Cerebellar nuclear complex (tissue), 1 donor: ENCODE measurements at places on chromosomes 1 and 21.

- no peak for DNase-seq
These were observed 267.2 kb upstream of the PLXNA2 start for GRCh38 chr1:208511242-208511860.

GRCh38 chr1:25190260-25190659 is 42.0 kb downstream of the SYF2 start:
- DNase-seq, result no peak

GRCh38 chr1:182478238-182478637 is 28.3 kb downstream of the RGSL1 start:
- DNase-seq, result no peak

DNA sequence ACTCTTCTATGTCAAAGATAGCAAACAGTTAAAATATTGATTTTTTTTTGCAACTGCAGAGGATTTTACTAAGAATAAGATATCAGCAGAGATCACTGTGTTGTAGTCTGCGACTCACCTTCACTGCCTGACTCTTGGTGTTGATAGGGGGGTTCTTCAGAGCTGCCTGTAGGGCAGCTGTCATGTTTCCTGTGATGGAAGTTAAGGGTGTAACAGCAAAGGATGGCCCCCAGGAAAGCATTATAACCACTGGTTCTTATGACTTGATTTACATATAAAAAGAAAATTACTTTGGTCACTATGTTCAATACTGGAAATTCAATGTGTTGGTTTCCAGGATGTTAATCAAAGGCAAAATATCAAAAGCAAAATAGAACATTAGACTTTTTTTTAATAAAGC is 2.6 kb downstream of the ARPC5 start:
- DNase-seq, result no peak

DNA sequence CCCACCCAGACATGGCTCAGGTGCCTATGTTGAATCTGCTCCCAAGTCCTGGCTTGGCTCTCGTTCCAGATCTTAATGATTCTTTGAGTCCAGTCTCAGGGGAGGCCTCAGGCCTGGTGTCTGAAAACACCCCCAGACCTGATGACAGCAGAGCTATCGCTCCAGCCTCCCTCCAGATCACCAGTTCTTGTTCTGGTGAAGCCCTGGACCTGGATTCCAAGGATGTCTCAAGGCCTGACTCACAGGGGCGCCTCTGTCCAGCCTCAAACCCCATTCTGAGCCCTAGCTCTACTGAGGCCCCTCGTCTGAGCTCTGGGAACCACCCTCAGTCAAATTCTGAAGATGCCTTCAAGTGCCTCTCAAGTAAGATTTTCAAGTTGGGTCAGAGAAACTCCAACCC is 11.4 kb downstream of the MROH7 start:
- no peak for DNase-seq

DNA sequence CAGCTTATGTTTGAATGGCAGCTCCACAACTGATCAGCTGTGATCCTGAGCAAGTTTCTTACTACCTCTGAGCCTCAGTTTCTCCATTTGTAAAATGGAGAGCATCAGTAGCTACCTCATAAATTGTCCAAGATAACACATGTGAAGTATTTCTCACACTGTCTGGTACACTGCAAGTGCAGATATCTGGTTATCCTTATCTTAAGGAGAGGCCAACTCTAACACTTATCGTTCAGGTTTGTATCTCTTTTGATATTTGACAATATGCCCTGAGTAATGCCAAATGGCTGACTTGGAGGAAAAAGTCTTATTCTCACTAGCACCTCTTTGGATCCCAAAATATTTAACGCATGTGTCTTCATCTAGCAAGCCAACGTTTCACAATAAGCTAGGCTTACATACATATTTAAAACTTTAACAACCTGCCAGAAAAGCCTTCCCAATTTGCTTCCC is 2.7 kb downstream of the CSRP1 start:
- DNase-seq, result no peak

- DNase-seq, result no peak
These were observed 122.1 kb downstream of the NUF2 start for GRCh38 chr1:163443863-163444262.

DNA sequence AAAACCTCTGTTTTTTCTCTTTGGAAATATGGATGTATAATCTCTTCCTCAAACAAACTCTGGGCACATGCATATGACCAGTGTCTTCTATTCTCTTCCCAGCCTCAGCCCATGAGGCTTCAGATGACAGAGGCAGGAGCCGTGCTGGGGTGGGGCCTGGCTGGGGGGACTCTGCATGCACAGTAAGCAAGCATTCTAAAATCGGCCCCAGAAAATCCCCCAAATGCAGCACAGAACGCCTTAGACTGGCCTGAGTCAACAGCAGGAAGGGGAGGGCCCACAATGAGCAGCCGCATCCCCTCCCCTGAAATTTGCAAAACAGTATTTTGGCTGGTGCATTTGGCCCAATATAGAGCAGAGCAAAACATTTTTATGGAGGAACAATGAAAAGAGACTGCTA is 47.8 kb downstream of the ITPKB start:
- no peak for DNase-seq

- no peak for DNase-seq
These were observed 69.2 kb upstream of the GJA8 start for GRCh38 chr1:147833231-147833860.

- no peak for DNase-seq
These were observed 95.3 kb downstream of the CASZ1 start for GRCh38 chr1:10701145-10701544.

DNA sequence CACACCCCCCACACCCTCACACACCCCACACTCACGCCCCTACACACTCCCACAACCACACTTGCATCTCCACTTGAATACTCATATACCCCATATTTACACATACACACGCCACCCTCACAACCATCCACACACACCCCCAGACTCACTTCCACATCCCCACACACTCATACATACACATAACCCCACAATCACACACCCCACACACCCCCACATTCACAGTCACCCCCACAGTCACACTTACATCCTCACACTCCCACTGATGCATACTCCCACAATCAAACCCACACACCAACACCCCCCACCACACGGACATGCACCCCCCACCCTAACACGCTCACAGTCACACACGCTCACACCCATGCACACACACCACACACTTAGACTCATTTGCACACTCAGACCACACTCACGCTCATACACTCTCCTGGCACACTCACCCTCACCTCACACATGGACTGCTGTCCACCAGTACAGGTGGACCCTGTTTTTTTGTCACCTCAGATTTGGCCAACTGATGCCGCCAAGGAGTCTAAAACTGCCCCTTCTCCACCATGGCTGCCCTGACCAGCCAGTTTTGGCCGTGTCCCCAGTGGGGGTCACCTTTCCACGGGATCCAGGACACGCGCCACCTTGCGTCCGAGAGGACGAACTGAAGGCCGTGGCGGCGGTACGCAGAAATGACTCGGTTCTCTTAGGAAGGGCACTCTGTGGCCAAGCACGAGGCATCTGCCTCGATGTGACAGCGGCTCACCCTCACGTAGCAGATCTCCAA is 45.3 kb upstream of the EDN2 start:
- no peak for DNase-seq

DNA sequence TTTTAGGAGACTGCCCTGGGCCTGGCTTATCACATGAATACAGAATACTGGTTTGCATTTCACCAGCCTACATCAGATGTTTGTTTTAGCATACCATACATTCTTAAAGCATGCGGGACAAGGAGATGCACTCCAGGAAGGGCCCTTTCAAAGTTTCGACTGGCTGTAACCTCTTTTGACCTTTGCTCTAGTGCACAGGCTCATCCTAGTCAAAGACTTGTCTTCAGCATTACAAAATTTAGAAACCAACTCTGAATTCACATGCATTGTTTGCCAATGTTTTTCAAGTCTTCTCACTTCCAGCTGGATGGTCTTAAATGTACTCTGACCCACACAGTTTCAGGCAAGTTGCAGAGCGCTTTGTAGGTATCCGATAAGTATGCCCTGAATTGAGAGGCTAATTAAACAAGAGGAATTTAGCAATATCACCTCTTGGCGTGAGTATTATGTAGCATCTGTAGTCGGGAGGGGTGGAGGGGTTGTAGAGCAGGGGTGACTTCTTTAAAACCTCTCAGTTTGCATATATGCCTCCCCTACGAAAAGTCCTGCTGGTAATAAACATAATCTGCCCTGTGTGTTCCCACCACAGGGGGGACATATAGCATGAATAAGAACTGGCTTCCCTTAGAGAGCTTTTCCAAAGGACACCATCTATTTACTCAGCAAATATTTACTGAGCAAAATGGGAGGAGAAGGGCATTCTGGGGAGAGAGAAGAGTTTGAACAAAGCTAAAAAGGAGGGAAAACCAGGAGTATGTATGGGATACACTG is 24.4 kb upstream of the AHCYL1 start:
- no peak for DNase-seq

DNA sequence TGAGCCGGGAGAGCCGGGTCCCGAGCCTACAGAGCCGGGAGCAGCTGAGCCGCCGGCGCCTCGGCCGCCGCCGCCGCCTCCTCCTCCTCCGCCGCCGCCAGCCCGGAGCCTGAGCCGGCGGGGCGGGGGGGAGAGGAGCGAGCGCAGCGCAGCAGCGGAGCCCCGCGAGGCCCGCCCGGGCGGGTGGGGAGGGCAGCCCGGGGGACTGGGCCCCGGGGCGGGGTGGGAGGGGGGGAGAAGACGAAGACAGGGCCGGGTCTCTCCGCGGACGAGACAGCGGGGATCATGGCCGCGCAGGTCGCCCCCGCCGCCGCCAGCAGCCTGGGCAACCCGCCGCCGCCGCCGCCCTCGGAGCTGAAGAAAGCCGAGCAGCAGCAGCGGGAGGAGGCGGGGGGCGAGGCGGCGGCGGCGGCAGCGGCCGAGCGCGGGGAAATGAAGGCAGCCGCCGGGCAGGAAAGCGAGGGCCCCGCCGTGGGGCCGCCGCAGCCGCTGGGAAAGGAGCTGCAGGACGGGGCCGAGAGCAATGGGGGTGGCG is 371 bp downstream of the ARID1A start:
- DNase-seq, result no peak

DNA sequence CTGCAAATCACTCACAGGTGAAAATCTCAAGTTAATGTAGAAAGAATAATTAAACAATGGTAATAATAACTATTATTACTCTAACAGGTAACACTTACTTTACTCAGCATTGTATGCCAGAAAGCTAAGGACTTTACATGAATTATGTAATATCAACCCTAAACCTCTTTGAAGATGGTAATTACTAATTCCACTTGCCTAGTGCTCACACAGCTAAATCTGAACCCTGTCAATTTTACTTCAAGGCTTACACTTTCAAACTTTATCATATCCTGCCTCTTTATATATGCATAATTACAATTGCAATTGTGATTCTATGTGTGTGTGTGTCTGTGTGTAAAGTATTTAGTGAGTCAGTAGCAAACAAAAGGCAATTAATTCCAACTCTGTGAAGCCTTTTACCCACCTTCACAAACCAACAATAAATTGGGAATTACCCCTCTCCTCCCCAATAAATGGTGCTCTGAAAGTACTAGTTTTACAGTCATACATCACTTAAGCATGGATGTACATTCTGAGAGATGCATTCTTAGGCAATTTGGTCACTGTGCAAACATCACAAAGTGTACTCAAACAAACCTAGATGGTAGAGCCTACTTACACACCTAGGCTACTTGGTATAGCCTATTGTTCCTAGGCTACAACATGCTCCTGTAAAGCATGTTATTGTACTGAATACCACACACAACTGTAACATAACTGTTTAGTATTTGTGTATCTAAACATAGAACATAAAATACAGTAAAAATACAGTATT is 5.9 kb downstream of the ZNF644 start:
- DNase-seq, result no peak

DNA sequence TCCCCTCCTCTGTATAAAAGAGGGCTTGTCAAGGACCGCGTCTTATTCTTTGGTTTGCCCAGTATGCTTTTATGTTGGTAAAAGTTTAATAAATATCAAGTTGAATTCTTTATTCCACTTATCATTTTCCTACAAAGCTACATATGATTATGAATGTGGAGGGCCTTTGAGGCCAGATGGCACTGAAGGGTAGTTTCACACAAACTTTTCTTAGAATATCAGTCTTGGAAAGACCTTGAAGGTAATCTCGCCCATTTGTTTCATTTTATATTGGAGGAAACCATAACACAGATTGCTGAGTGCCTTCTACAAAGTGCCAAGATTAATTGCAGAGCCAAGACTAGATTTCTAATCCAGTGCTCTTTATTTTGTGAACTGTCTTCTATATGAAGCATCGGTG is 5.8 kb upstream of the FUBP1 start:
- no peak for DNase-seq

GRCh38 chr1:207962716-207963426 is 51.9 kb upstream of the CD34 start:
- DNase-seq, result no peak

GRCh38 chr1:220684890-220685289 is 5.3 kb upstream of the C1orf115 start:
- DNase-seq, result no peak

GRCh38 chr1:3194760-3195479 is 125.9 kb downstream of the PRDM16 start:
- DNase-seq, result no peak

GRCh38 chr1:25854554-25854953 is 4.7 kb downstream of the AUNIP start:
- no peak for DNase-seq

- DNase-seq, result no peak
These were observed 3.7 kb upstream of the DIPK1A start for GRCh38 chr1:92964998-92965397.

DNA sequence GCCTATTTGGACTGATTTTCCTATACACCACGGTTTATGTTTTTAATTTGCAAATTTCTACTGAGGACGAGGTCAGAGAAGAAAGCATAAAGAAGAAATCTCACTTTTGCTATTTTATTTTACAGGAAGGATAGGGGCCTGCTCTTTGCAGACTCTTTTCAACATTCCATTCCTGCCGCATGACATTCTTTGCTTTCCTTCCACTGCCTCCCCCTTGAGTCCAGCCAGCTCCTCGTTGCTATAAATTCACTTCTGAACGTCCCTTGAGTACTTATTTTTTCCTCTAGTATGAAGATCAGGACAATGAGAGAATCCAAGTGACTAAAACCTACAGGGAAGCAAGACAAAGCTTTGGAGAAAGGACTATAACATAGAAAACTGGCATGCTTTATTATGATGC is 53.4 kb upstream of the PTGFR start:
- DNase-seq, result no peak

DNA sequence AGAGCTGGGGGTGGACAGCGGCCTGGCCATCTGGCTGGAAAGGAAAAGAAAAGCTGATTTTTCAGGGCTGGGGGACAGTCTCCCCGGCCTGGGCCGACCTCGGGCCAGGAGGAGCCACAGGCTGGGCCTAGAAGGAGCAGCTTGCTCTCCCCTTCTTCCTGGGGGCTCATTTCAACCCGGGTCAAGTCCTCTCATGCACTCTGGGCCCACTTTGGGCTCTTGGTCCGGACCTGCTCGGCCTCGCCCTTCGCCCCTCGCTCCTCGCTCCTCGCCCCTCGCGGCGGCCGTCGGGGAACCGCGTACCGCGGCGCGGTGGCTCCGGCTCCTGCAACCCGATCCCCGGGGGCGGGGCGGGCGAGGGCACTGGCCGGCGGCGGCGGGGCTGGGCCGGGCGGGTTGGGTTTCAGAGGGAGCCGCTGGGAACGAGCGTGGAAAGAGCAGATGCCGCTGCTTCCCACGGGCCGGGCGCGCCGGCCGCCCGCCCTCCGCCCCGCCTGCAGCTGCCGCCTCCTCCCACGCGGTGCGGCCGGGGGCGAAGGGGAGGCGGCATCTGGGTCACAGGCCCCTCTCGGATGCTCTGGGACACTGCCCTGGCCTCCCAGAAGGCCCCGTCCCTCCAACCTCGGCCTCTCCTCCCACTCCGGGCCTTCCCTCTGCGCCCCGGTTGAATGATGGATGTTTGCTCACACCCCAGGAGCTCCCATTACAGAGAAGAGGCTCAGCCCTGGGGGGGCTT is 6.6 kb downstream of the HEYL start:
- DNase-seq, result no peak

- DNase-seq, result no peak
These were observed 96.1 kb downstream of the TEX35 start for GRCh38 chr1:178609015-178609414.
